Astrocyte (in vitro differentiated cells and primary cell): ENCODE measurements at places on chromosomes 6 and 20. TPM values are rescaled to one million over a fixed set of nuclear protein-coding genes. Genes with fewer than 3 reads are reported as not detected.

Gene MMP24
- 13.7 and 15.6 TPM in 2 replicates for total RNA-seq

Gene TPBG
- total RNA-seq, result 23.7 and 26.0 TPM in 2 replicates

Gene POPDC3
- 8.6 and 9.1 TPM in 2 replicates for total RNA-seq

GRCh38 chr20:12305188-12305950 is 387.7 kb downstream of the BTBD3 start:
- no peak for DNase-seq
- no peaks in the 10 kb centered on the region for H3K27me3 ChIP-seq
- H3K4me3 ChIP-seq, result no peak overlapping the region
- H3K4me1 ChIP-seq, result no peaks in the 10 kb centered on the region

GRCh38 chr6:71376830-71377229 is 88.2 kb downstream of the OGFRL1 start:
- no peak overlapping the region for H3K27ac ChIP-seq
- H3K36me3 ChIP-seq, result peaks cover 9% of the 10 kb centered on the region
- no peaks in the 10 kb centered on the region for H3K27me3 ChIP-seq
- H3K4me3 ChIP-seq, result no peak overlapping the region
- no peak for DNase-seq

DNA sequence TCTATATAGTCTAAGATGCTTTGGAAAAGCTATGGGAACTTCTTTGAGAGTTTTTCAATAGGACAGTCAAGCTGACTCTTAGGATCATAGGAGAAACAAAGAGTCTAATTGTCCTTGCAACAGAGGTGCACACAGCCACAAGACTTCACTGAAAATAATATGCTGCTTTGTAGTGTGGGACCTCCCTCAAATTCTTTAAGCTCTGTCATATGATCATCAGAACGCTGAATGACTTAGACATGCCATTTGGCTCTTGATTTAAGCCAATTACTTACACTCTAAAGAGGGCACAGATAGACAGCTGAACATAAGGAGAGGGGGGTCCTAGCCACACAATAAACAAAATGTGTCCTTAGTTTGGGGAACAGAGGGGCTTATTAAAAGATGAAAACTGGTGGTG is 818.7 kb upstream of the GJE1 start:
- no peaks in the 10 kb centered on the region for H3K36me3 ChIP-seq
- no peaks in the 10 kb centered on the region for H3K4me1 ChIP-seq
- H3K27me3 ChIP-seq, result no peaks in the 10 kb centered on the region
- no peak for DNase-seq
- H3K4me3 ChIP-seq, result no peak overlapping the region

DNA sequence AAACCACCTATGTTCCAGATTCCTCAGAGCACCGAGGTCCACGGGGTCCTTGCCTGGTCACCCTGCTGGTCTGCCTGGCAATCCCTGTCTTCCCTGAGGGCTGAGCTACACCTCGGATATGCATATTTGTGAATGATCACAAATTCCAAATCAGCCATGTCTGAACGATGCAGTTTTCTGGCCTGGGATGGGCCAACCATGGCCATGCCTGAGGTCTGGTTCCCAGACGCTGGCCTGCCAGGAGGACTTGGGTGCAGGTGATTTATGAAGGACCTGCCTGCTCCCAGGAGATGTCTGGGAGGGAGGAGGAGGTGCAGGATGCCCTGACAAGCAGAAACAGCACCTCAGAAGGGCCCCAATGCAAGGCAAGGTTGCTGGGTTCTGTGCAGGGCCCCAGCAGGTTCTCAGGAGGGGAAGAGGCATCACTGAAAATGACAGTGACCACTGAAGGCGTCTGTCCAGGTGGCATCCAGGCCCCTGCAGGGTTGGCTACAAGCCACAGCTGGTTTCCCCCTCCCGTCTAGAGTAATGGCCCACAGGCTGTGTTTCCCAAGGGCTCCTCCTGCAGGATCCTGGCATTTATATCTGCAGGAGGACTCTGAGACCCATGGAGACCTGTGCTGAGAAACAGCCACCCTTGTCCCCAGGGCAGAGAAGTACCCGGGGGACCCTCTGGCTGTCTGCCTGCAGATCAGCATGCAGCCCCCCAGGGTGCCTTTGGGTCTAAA is 205.3 kb downstream of the TAF4 start:
- H3K27me3 ChIP-seq, result no peaks in the 10 kb centered on the region
- H3K4me1 ChIP-seq, result no peaks in the 10 kb centered on the region
- H3K27ac ChIP-seq, result no peak overlapping the region
- DNase-seq, result no peak
- no peaks in the 10 kb centered on the region for H3K36me3 ChIP-seq

DNA sequence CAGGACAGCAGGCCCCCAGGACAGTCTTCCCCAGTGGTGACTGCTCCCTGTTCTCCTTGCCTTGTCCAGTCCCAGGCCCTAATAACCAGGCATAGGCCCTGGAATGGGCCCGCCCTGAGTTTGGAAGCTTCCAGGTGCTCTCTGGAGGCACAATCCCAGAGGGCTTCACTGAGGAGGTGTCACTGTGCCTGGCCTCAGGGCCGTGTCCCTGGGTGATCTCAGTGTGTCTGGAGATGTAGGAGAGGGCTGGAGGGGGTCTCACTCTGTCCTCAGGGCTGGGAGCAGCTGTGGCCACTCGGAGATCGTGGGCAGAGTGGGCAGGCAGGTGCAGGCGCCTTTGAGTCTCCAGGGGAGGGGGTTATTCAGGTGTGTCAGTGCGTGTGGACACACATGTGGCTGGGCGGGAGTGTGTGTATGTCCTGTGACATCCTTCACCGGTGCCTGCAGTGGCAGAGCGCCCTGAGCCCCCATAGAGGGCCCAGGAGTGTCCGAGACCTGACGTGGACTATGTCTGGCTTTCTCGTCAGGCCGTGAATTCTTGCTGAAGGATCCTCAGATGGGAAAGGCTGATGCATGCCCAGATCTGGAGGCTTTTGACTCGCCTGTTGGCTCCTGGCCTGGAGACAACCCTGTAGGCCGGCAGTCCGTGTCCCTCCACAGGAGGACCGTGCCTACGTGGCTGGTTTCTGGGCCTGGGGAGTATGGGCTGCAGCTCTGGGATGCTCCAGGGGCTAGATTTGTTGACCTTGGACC is 5.5 kb upstream of the NPBWR2 start:
- H3K27ac ChIP-seq, result no peak overlapping the region
- no peak overlapping the region for H3K4me3 ChIP-seq
- H3K36me3 ChIP-seq, result no peaks in the 10 kb centered on the region
- H3K27me3 ChIP-seq, result peaks cover 9% of the 10 kb centered on the region
- no peaks in the 10 kb centered on the region for H3K4me1 ChIP-seq
